ENCODE measurements at places on chromosomes 13 and 19.

- DNase-seq = no peak
These were observed 203.4 kb downstream of the URI1 start for GRCh38 chr19:30145467-30145866.

DNA sequence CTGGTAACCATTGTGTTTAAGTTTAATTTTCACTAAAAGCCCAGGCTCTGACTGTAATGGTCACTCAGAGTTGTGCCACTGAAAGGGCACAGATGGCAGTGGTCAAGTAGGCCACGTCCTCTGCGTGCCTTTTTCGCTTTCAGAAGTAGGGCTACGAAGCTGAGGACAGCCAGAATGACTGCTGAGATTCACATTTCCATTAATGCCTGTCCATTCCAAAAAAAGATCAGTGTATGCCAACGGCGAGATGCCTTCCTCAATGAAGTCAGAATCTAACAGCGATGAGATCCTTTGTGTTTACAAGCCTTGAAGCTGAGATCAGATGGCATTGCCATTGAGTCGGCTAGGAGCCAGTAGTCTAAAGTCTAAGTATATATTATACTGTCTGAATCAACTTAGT lies 311.3 kb downstream of the FGF14 start:
- DNase-seq = no peak

DNA sequence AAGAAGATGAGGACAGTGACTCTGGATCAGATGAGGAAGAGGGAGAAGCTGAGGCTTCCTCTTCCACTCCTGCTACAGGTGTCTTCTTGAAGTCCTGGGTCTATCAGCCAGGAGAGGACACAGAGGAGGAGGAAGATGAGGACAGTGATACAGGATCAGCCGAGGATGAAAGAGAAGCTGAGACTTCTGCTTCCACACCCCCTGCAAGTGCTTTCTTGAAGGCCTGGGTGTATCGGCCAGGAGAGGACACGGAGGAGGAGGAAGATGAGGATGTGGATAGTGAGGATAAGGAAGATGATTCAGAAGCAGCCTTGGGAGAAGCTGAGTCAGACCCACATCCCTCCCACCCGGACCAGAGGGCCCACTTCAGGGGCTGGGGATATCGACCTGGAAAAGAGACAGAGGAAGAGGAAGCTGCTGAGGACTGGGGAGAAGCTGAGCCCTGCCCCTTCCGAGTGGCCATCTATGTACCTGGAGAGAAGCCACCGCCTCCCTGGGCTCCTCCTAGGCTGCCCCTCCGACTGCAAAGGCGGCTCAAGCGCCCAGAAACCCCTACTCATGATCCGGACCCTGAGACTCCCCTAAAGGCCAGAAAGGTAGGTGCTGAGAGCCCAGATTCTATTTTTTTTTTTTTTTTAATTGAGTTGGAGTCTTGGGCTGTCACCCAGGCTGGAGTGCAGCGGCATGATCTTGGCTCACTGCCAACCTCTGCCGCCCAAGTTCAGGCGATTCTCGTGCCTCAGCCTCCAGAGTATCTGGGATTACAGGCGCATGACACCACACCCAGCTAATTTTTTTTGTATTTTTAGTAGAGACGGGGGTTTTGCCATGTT lies 2.3 kb downstream of the PPP1R15A start:
- peak; percentile 53 for DNase-seq

DNA sequence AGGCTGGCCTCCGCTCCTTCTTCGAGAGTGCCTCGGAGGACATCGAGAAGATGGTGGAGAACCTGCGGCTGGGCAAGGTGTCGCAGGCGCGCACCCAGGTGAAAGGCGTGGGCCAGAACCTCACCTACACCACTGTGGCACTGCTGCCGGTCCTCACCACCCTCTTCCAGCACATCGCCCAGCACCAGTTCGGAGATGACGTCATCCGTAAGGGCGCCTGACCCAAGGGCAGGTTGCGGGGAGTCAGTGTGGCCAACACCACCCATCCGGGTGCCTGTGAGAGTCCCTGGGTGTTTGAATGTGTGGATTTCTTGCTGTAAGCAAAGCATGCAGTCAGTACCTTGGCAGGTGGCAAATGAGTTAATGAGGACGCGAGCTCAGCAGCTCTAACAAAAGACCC lies 78.8 kb downstream of the RYR1 start:
- DNase-seq = no peak

DNA sequence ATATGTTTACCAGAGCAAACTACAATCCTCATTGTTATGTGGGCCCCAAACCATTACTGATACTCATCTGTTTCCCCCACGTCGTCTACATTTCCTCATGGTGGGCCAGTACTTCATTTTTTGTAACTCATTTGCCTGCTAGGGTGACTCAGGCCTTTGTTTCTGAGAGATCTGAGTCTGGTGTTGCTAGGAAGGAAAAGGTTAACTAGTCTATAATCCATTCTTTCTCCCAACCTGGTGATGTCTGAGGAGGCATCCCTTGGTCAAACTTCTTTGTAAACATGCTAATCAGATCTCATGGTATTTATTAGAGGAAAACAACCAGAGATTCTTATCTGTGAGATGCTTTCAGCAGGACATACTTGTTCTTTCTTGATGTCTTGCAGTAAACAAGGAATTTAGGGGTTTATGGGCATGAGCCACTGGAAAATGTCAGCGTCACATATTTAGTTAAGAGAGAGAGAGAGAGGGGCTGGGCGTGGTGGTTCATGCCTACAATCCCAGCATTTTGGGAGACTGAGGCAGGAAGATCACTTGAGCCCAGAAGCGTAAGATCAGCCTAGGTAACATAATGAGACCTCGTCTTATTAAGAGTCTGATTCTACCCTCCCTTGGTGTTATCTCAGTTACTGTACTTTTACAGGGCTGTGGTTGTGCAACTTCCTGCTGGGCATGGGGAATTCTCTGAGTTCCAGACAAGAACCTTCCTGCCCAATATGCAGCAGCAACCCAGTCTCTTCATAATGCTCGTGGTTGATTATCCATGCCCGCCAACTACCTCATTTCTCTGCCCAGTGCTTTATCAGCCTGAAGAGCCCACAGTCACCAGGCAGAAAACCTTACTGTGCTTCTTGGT lies 9.7 kb upstream of the DPRX start:
- no peak for DNase-seq
